Motor neuron (in vitro differentiated cells): ENCODE measurements at places on chromosomes 4 and X. TPM values are rescaled to one million over a fixed set of nuclear protein-coding genes. Genes with fewer than 3 reads are reported as not detected.

The F9 gene
- total RNA-seq, result 0.13 TPM in 1 of 2 replicates, not detected in the other

The ZMAT1 gene
- 2.1 and 2.7 TPM in 2 replicates for total RNA-seq

The SSX3 gene
- total RNA-seq, result 0.93 TPM in 1 of 2 replicates, not detected in the other

The PCDH11X gene
- 34.5 and 41.7 TPM in 2 replicates for total RNA-seq

The FGF2 gene
- total RNA-seq, result 11.9 and 13.5 TPM in 2 replicates

- no peak for ATAC-seq
Measured at GRCh38 chr4:111556141-111556781, 589.0 kb upstream of the FAM241A start.

DNA sequence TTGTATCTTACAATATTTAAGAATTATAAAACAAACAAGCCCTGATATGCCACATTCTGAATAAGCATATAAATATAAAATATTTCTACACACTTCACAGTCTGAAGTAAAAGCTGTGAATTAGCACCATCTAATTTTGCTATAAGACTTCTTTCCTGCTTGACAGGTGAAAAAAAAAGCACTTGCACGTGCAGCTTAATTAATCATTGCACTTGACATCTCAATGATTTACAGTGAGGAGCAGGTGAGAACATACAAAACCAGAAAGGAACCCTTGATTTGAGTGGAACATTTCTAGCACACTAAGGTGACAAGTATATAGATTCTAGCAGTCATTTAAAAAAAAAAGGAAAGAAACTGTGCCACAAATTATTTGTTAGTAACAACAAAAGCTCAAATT lies 47.9 kb downstream of the CHIC2 start:
- no peak for ATAC-seq

DNA sequence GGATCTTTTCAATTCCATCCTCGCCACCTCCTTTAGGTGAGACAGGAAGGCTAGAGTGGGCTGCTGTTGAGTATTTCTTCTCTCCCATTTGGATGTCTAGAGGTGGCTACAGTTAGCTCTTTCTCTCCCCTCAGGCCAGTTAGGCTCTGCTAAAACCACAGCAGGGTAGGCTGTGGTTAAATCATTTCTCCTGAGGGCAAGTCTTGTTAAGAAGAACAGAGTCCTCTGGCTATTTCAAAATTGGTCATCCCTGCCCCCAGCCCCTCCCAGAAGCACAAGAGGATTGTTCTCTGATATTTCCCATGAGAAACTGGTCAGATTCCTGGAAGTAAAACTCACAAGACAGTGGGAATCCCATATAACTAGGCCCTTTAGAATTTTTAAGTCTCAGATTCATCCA lies 1359.5 kb downstream of the TECRL start:
- ATAC-seq, result no peak

DNA sequence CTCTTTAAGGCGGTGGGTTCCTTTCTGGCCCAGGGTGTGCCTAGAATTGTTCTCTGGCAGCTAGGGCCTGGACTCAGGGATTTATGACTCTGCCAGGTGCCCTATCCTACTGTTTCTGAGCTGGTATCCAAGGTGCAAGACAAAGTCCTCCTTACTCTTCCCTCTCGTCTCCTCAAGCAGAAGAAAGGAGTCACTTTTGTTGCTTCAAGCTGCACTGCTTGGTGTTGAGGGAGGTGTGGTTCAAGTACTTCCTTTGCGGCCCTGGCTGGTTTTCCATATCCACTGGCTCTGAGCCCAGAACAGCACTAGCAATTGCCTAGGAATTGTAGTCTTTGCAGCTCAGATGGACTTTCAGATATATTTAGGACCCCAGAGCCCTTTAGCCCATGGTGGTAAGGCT lies 39.3 kb downstream of the RTL3 start:
- no peak for ATAC-seq

GRCh38 chrX:23631136-23631535 lies 36.2 kb upstream of the PRDX4 start:
- ATAC-seq, result no peak
